ENCODE measurements at places on chromosomes 3 and 15.

GRCh38 chr3:177066068-177066467 lies 131.2 kb downstream of the TBL1XR1 start:
- DNase-seq, result no peak

DNA sequence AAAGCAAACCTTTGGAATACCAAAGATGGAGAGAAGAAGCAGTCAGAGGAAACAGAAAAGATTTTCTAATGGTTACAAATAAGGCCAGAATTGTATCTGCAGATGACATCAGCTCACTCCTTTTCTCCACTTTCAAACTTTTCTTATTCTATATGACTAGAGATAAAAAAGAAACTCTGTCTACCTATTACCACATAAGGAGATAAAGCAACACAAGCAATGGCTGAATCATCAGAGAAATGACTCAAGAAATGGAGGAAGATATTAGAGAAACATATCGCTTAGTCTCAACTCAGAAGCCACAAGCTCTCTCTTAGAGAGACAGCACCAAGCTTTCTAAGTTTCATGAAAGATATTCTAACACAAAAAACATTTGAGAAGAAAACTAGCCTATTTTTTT lies 784.0 kb downstream of the ZPLD1 start:
- no peak for DNase-seq

- DNase-seq, result no peak
Observed at GRCh38 chr3:148681080-148681479, 16.6 kb upstream of the AGTR1 start.

DNA sequence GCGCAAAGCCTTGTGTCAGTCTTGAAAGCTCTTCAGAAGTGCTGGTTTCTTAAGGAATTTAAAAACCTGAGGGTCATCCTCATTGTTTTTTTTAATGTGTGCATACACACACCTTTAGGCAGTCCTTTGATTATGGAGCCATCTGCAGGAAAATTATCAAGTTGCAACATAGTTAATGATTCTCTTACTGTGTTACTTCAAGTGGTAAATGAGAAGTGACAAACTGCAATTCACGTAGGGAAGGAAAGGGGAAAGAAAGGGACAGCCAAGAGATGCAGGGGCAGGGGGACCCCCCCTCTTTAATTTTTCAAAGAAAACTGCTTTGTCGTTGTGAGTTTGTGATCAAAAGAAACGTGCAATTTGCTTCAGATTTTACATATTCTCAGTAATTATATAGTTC lies 162.4 kb upstream of the CGNL1 start:
- no peak for DNase-seq

DNA sequence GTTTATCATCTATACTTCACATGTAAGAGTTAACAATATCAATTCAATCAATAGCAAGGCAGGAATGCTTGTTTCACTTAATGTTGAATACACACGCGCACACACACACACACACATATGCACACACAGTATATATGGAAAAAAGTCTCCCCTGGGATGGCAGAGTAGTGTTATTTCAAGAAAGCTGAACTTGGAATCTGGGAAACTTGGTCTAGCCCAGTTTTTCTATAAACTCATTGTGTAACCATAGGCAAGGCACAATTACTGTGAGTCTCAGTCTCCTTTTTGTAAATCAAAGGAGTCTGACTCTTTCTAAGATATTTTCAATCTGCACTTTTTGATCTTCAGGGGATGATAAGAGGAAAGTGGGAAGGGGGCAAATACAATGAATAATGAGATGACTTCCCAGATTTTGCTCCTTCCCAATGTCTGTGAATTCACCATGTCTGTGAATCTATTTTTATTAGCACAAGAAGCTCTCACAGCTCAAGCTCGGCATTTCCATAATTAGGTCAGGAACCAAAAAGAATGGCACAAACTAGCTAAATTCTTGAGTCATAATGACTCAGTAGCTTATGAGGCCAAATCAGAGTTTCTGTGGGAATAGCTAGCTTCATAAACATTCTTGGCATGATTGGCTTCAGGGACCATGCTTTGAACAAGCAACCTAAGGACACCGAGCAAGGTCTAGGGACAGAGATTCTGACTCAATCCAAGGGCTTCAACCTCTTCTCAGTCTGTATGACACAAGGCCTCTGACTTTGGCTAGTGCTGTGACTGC lies 227.4 kb upstream of the DCBLD2 start:
- DNase-seq, result no peak

DNA sequence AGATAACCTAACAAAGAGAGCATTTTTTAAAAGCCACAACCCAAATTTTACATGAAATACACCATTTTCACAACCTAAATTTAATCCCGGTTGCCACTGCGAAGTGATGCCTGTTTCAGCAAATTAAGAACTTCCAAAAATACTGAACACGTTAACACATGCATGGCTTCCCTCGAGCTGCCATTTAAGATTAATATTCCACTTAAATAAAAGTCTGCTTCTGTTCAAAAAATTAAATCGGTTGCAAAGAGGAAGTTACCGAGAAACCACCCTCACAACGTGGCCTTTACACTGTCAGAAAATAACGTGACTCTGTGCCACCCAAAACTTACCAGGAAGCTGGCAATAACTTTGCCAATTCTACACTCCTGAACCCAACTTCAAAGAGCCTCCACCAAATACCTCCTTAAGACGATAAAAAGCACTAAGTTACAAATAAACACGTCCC lies 1.2 kb downstream of the TBL1XR1 start:
- DNase-seq, result no peak

DNA sequence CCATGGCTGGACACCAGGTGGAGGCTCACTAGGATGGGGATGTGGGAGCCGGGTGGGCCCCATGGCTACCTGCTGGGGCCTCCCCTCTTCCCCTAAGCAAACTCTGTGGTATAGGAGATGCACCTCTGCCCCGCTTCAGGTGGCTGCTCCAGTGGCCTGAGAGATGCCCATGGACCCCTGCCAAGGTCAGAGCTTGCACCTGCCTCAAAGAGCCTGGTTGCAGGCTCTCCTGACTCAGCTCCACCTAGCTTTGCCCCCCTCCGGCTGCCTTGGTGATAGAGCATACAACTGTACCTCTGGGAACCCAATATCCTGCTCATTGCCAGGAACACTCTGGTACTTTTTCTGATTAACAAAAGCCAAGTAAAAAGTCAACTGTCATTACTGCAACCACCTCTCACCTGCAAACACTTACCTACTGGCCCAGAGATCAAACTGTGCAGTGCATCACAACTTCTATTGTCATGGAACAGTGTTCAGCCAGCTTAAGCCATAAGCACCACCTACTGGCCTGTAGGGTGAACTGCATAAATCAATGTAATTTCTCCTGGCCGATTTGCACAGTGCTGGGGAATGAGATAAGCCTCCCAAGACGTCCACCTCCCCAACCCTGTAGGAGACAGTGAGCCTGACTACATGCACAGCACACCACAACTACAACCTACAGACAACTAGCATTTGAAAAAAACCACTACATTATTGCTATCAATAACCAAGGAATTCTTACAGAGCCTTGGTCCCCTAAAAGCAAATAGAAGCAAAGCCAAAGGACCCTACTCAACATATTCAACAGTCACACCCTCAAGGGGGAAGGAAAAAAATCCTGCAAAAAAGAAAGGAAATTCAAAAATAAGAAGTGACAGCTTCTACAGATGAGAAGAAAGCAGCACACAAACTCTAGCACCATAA lies 352.4 kb upstream of the ARHGEF26 start:
- DNase-seq, result no peak

- no peak for DNase-seq
Observed at GRCh38 chr3:111517801-111518200, 24.2 kb upstream of the CD96 start.

GRCh38 chr15:36691579-36692357 lies 112.3 kb downstream of the CDIN1 start:
- DNase-seq, result no peak

DNA sequence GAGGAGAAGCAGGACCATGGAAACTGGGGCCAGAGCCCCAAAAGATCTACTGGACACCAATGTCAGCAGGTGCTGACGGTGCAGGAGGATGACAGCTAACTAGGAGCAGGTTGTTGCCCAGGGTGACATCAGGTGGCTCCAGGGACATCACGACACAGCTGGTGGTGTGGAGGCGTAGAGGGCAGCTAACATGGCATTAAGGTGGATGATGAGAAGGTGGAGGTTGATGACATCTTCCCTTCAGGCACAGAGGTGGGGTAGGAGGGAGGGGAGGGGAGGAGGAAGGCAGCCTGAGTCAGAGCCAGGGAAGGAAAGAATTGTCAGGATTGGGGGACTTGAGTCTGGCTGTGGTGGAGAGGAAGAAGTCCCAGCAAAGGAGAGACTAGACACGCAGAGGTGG lies 1.5 kb upstream of the EPHB1 start:
- DNase-seq, result no peak

DNA sequence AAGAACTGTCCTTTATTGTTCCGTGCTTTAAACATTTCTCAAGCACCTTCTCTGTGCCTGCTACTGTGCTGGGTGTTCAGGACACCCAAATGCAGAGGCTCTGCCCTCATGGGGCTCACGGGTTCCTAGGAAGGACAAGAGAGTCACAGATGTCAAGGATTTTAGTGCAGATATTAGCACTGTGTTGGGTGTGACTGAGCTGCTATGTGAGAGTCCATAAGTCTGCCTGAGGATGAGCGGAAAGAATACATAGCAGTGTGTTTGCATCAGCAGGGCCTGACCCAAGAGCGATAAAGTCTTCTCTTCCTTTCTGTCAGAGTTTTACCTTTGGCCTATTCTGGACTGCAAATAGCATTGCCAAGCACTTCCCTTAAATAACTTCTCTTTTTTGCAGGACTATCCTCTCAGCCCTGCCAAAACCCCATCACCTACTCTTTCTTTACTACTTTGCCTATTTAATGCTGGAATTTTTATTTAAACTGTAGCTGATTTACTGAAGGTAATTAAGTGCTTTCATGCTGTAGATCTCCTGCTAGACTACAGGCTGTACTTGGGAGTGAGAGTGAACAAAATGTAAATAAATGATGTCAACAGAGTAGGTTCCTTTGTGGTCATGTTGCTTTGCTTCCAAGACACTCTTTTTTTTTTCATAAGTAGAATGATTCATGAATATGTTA lies 459.4 kb upstream of the TPRG1 start:
- DNase-seq, result no peak

GRCh38 chr15:48967336-48967735 lies 3.6 kb upstream of the SHC4 start:
- no peak for DNase-seq

- DNase-seq, result no peak
Observed at GRCh38 chr3:123372686-123373473, 76.0 kb downstream of the ADCY5 start.

GRCh38 chr15:58549013-58549784 lies 117.4 kb downstream of the LIPC start:
- DNase-seq, result no peak

DNA sequence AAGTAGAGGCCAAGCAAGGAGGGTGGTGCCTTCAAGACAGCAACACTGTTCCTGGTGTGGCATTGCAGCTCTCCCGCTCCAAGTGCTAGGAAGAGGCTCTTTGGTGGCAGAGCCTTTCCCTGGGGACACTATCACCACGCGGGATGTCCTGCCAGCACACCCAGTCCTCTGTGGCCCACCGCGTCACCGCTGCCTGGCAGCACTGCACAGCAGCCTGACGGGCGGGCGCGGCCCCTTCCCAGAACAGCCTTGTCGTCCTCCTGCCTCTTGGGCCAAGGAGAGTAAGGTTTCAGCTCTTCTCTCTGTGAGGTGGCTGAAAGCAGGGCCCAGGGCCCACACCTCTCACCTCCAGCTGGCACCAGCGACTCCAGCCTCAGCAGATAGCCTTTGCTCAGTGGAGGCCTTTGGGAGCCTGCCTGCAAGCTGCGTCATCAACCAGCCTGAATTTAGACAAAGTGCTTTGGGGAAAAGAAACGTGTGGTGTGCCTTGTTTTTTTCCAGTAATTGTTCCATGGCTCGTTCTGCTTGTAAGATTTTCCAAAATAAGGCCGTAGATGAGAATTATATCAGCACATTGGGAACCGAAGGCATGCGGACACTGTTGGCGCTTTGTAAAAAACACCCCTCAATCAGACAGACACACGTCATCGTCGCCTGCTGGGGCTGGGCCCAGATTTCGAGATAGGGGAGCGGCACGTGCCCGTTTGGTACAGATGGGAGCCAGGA lies 65.0 kb downstream of the AAGAB start:
- no peak for DNase-seq

DNA sequence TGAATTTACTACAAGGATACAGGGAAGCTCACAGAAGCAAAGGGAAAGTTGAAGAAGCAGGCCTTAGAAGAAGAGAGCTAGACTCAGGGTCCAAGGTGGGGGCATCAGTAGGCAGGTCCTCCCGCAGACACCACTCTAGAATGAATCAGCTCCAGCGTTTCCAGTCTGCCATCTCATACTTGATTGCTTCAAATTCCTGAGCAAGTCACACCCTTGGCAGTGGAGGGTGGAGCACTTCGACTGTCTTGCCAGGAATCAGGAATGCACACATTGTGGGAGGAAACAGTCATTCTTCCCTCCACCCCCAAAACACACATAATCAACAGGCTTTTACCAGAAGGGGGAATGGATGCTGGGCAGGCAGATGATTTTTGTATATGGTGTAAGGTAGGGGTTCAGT lies 78.5 kb downstream of the CHCHD6 start:
- no peak for DNase-seq

DNA sequence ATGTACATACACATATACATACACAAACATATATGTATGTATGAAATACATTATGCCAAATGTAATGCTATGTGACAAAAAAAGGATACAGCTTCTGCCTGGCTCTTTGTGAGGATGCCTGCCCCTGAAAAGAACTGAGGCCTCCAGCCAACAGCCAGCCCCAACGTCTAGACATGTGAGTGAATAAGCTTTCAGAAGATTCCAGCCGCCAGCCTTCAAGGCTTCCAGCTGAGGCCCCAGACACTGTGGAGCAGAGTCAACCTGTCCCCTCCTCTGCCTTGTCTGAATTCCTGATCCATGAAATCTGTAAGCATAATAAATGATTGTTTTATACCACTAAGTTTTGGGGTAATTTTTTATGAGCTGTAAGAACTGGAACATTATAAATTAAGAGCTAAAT lies 24.7 kb downstream of the GXYLT2 start:
- no peak for DNase-seq

DNA sequence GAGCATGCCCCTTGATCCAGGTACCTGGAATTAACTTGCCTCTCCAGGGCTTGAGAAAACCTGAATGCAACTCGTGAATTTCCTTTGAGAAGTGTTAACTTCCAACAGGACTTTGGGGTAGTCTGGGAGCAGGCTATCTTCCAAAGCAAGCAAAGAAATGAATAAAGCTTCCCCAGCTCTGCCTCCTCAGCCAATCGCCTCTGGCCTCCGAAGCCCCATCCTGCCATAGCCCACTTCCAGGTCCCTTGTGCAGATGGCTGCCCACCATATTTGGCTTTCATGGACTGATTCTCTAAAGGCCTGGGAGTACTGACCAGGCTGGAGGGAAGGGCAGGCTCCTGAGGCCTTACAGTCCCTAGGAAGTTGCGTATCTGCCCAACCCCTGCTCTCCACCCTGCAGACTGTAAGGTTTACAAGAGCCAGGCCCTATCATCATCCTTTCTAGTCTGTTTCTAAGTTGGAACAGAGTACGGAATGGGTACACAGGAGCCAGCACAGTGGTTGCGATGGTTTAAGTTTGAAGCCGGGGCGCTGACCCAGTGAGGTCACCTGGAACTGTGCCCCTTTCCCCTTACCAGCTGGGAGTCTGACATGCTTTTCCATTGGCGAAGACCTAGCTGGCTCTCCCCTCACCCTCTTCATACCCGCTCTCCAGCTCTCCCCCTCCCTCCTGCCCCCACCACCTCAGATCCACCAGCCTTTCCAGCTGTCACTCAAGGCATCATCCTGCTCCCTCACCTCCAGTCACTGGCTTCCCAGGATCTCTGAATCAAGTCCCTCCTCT lies 1.1 kb upstream of the PML start:
- no peak for DNase-seq

Measured in GOT3 (cell line).